Ascending aorta (tissue), 2 donors: ENCODE measurements at places on chromosomes 1 and 21.

DNA sequence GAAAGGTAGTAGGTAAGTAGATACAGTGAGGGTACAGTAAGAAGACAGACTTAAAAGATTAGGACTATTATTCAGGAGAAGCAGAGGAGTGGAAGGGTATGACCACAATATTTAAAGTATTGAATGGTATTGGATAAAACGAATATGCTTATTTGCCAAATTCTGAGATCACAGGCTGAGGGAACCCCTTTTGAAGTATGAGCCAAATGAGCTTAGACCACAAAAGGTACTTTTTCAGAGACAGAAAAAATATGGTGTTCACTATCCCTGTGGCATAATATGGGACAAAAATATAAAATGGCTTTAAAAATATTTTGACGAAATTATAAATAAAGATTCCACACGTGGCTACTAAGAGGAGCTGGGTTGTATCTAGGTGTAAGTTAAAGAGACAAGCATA, 880 bp upstream of the MTF2 start:
- DNase-seq, result no peak

- no peak for DNase-seq
These were observed 4.2 kb upstream of the STXBP3 start for GRCh38 chr1:108742253-108742652.

- DNase-seq, result no peak
These were observed 21.8 kb downstream of the ELK4 start for GRCh38 chr1:205610036-205610435.

DNA sequence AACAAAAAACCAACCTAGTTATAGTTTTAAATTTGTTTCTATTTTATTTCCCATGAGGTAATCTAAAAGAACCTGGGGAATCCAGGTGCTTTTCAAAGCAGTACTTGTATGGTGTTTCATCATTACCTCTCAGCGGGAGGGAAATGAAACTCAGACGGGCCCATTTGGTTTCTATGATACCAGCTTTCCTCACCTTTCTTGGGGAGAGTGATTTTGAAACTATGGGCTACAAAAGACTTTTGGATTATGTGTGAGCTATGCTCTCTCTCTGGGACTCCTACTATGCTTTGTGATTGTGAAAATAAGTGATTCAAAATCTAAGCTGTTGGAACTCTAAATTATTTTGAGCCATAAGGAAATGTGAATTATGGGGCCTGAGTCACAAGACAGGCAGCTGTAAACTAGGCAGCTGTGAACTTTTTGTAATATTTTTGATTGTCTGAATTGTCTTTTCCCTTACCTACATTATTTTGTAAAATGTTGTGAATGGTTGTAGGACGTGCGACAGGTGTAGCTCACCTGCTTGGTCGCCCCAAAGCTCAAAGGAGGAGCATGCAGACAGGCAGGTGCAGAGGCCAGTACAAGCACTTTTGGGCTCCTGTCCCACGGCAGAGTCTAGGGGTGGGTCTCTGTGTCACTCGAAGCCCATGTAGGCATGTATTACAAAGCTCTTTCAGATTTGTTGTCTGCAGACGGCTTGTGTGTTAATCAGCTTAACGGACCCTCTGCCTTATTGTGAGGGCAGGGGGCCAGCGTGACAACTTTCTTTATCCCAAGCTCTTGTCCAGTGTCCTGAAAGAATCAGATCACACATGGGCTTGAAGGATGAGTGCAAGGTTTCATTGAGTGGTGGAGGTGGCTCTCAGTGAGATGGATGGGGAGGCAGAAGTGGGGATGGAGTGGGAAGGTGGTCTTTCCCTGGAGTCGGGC, 64.8 kb upstream of the BACH1 start:
- DNase-seq, result no peak

- DNase-seq, result peak; percentile 26
These were observed 235.0 kb upstream of the FGGY start for GRCh38 chr1:59061876-59062275.

DNA sequence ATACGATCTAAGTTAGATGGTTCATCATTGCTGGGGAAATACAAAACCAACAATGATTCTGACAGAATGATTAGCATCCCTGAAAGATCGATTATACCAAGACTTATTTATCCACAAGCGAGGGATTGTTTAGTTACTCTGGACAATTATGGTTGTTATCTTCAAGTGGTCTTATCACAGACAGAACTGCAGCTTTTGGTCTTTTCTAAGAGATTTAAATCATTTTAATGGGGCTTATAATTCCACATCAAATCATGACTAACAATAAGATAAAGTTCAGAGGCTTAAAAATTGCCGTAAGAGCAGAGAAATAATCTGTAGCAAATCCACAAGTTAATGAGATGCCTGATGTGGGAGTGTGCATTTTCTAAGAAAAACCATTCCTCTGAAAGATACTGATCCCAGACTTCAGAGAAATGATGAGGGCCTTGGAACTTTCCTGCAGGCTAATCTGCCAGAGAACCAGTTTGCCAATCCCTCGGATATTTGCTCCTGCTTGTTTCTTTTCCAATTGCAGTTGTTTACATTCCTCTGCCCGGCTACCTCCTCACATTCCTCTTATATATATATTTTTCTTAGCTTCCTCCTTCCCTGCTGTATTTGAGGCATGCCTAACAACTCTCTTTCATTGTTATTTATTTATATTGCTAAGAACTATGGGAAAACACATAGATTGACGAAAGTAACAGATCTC, 134.8 kb downstream of the BACH1 start:
- DNase-seq, result no peak

- DNase-seq, result no peak
These were observed 192.8 kb downstream of the HUNK start for GRCh38 chr21:32065654-32066053.

GRCh38 chr1:89407360-89407759, 43.5 kb downstream of the GBP6 start:
- DNase-seq, result no peak

- no peak for DNase-seq
These were observed 150.0 kb downstream of the TOMM20 start for GRCh38 chr1:234978397-234979295.

- DNase-seq, result no peak
These were observed 13.4 kb upstream of the LRRC47 start for GRCh38 chr1:3809680-3810079.

GRCh38 chr1:234709473-234710228, 99.7 kb upstream of the IRF2BP2 start:
- DNase-seq, result no peak

DNA sequence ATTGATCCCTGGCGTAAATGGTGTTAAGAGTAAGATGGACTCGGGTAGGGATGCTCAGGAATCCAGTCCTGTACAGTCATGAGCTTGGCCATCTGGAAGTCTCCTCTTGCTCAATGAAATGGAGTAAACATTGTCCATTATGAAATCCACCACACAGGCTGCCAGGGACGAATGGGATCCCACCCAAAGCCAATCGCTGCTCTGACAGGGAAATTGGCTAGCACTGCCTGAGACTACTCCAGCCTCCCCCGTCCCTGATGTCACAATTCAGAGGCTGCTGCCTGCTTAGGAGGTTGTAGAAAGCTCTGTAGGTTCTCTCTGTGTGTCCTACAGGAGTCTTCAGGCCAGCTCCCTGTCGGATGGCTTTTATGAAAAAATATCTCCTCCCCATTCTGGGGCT, at the start of gene HSD11B1:
Gene HSD11B1, plus strand, starts transcription at position 263 of the 400 bp plus-strand sequence. Its CDS starts 97 bp downstream, at position 360.
- peak; percentile 14 for DNase-seq

DNA sequence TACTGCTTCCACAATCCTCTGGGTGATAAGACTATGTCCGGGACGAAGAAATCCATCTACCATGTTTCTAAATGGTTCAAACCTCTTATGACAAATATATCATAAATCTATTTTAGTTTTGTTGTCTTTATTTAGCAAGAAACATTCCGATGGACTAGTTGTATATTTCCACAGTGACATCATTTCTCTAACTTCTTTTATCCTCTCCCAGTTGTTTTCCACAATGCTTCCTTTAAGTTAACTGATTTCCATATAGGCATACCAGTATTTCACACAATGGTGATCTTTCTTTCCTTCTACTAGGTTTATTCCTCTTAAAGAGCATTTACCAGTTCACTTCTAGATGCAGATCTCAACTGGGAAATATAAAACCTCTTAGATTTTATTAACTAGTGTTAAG, 44.8 kb downstream of the USP1 start:
- DNase-seq, result no peak

GRCh38 chr1:78676347-78676982, 26.8 kb downstream of the IFI44 start:
- no peak for DNase-seq

- DNase-seq, result no peak
These were observed 156.5 kb upstream of the ZNF648 start for GRCh38 chr1:182217967-182218366.

GRCh38 chr1:112754116-112754628, 39.0 kb upstream of the PPM1J start:
- DNase-seq, result no peak

DNA sequence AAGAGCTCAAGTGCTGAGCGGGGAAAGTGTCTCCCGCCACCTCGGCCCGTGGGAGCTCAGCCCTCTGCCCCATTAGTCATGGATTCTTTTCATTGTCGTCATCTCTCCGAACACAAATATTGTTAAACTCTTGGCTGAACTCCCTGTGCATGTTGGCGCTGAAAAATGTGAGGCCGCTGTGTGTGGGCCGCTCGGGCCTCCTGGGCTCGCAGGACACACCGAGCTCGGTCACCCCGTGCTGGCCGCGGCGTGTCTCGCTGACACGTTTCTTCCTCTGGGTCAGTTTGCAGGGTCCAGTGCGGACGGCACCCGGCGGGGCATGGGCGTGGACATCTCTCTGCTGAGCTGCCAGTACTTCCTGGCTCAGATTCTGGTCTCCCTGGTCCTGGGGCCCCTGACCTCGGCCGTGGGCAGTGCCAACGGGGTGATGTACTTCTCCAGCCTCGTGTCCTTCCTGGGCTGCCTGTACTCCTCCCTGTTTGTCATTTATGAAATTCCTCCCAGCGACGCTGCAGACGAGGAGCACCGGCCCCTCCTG, 25.6 kb downstream of the SLC45A1 start:
- DNase-seq, result peak; percentile 48

GRCh38 chr21:27425172-27425571, 458.3 kb upstream of the ADAMTS5 start:
- DNase-seq, result no peak

GRCh38 chr21:42438316-42439205, 34.9 kb downstream of the UBASH3A start:
- DNase-seq, result no peak

DNA sequence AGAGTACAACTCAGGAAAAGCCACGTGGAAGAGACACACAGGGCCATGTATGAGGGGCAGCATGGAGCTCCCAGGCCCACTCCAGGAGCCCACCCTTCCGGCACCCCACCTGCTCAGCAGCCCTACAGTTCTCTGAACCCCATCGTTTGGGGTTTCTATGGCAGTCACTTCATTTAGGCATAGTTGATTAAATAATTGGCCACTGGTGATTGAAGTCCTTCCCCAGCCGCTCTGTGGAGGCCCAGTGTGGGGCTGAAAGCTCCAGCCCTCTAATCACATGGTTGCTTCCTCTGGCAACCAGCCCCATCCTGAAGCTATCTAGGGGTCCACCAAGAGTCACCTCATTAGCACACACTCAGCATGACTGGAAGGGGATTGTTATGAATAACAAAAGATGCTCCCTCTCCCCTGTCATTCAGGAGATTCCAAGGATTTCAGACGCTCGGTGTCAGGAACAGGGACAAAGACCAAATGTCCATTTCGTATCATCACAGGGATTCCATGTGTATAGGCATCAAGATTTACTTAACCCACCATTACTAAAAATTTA, 12.2 kb upstream of the S100A7A start:
- DNase-seq, result no peak

DNA sequence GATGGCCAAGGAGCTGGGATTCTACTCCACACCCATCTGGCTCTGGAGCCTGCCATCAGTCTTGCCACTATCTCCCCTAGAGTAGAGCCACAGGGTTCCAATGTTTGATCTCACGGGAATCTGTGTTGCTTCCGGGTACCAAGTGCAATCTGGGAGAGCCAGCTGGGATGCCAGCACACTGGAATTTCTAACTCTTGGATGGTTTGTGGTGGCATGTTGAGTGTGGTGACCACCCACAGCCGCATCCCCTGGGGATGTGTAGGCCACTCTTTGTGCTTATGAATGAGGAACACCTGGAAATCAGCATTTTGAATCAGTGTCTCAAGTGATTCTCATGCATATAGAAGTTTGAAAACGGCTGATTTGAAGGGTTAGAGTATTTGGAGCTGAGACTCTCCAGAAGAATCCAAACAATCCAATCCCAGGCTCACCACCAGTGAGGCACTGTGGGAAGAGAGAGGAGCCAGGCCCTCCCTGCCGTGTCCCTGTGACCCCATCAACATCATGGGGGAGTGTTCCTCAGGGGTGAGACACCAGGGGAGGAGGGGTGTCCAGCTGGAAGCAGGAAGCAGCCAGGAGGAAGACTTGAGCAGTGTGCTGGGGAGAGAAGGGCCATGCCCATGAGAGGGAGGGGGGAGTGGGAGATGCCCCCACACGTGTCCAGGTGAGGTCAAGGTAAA, 13.4 kb downstream of the FBLIM1 start:
- no peak for DNase-seq

GRCh38 chr1:23051290-23051909, 32.1 kb downstream of the KDM1A start:
- DNase-seq, result no peak

- no peak for DNase-seq
These were observed 453.3 kb downstream of the COL11A1 start for GRCh38 chr1:102655034-102655433.

GRCh38 chr1:112721966-112722524, 6.9 kb upstream of the PPM1J start:
- DNase-seq, result peak; percentile 53

DNA sequence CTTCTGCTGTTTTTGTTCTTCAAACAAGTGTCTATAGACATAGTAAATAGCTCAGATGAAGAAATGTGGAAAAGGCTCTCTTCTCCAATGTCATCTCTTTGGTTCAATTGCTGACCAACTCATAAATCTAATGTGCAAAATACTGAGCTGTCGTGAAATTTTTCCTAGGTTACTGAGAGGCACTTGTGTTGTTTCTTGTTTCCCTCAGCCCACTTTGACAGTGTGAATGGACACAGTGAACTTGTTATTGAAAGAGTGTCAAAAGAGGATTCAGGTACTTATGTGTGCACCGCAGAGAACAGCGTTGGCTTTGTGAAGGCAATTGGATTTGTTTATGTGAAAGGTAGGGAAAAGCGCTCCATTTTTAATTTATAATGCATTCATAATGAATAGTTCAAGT, 245.3 kb downstream of the TPR start:
- no peak for DNase-seq

DNA sequence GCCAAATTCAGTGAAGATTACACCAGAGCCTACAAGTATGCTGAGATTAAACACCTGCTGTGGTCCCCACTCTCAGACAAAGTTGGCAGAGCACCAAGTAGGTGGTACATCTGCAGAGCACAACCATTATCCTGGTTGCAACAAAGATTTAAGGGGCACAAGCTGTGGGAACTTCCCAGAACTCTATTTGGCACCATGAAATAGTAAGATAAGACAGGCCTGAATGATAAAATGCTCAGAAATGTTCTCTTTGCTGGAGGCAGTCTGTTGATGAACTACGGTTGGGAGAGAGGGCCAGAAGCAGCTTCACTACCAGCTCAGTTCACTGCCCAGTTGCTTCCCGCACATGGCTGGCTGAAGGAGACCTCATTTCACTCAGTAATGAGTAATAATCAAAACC, 19.9 kb downstream of the RPL5 start:
- no peak for DNase-seq
